Effector CD4-positive, alpha-beta T cell (primary cell): ENCODE measurements at places on chromosomes 12 and 14.

DNA sequence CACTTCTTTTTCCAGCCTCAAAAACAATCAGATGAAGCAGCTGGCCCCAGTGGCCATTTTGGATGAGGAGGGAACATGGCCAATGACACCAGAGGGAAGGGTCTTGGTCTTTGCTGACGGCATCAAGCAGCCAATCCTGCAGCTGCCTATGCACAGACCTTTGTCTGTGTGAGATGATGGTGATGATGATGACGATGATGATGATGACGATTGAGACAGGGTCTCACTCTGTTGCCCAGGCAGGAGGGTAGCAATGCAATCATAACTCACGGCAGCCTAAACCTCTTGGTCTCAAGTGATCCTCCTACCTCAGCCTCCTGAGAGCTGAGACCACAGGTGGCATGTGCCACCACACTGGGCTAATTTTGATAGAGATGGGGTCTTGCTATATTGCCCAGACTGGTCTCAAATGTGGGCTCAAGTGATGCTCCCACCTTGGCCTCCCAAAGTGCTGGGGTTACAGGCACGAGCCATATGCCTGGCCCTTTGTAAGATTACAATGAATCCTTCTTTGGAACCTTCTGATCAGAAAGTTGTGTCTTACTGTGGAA, 26.5 kb upstream of the NCOR2 start:
- DNase-seq: no peak

DNA sequence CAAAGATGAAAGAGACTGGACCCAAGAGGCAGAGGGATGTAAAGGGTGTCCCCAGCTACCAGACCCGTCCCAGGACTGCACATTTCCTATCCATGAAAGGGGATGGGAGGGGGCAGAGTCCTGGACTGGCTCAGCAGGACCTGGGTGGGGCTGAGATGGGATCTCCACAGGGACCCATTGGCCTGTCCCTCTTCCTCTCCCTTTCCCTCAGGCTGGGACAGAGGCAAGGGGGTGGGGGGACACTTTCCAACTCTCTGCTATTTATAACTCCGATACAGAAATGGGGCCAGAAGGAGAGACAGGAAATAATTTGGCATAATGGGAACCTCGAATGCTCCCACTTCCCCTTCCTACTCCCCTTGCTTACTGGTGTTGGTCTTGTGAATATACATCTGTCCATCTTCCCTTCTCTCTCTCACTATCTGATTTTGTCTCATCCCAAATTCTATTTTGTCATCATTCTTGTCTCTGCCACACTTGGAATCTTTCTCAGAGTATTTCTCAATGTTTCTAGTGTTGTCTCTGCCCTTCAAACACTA, 1.1 kb upstream of the ITGA7 start:
- no peak for DNase-seq

DNA sequence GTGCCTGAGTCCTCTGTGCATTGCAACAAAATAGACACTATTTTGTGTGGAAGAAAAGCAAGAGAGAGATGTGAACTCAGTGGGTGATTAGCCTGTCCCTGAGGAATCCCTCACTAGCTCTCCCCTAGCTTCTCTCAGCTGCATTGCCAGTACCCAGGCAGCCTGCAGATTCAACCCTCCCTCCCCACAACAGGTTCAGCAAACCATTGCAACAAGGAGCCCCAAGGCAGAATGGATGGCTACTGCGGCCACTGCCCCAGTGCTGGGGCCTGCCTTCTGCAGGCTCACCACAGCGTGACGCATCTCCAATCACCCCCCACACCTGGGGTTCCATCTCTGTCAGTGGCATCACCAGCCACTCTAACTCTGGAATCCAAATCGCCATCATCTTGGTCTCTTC, 2.3 kb downstream of the CRACR2A start:
- DNase-seq: no peak

GRCh38 chr12:106187842-106188241, 49.1 kb upstream of the NUAK1 start:
- DNase-seq: no peak

DNA sequence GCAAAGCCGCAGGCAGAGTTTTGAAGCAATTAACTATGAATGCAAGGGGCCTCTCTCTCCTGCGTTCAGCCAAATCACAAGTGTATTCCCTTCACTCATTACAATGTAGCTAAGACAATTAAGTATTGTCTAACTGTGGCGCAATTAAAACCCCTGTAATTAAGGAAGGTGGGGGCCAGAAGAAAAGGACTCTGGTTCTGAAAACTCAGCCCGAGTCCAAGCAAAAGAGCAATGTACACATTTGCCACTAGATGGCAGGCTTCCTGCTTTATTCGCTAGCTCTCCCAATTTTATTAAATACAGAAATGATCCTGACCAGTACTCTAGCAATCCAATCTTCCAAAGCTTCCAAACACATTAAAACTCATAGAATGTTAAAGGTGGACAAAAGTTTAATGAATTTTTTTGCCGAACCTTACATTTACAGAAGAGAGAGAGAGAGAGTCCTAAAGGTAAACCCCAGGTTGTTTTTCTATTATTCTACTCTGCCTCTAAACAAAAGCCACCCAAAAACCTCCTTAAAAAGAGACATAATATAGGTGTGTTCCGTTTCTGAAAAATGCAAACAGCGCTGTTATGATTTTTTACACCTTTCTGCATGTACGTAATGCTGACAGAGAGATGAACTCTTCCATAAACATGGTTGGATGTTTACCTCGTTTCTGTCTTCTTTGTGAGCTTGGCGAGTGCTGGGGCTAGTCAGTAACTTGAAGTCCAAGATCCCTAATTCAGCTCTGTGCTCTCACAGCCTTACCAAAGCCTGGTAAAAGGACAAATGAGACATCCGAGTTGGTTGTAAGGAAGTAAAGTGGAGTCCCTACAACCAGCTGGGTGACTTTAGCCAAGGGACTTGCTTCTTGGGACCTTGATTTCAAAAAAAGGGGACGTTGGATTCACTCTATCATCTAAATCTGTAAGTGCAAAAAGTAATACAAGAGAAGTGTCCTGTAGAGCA, 50.9 kb upstream of the VASH1 start:
- peak; percentile 14 for DNase-seq
